ENCODE measurements at places on chromosomes 3 and 15. TPM values are rescaled to one million over a fixed set of nuclear protein-coding genes. Genes with fewer than 3 reads are reported as not detected.

DNA sequence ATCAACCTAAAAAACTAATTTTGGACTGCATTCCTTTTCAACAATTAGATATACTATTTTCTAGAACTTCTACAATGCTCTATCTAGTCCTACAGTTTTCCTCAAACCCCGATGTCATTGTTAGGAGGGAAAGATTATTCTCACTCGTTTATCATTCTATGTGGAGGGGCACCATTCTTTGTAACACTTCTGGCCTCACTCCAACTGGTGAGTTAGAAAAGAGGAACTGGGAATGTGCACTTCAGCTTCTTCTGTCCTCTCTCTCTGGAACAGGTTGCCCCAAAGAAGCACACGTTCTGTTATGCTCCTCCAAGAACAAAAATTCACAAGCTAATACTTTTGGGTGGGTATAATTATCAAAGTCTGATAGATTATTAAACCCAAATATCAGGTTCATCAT is 137.9 kb downstream of the UACA start:
- no peaks in the 10 kb centered on the region for H3K4me1 ChIP-seq
- no peak overlapping the region for H3K27ac ChIP-seq
- H3K36me3 ChIP-seq, result peaks cover 1% of the 10 kb centered on the region
- no peak for DNase-seq

DNA sequence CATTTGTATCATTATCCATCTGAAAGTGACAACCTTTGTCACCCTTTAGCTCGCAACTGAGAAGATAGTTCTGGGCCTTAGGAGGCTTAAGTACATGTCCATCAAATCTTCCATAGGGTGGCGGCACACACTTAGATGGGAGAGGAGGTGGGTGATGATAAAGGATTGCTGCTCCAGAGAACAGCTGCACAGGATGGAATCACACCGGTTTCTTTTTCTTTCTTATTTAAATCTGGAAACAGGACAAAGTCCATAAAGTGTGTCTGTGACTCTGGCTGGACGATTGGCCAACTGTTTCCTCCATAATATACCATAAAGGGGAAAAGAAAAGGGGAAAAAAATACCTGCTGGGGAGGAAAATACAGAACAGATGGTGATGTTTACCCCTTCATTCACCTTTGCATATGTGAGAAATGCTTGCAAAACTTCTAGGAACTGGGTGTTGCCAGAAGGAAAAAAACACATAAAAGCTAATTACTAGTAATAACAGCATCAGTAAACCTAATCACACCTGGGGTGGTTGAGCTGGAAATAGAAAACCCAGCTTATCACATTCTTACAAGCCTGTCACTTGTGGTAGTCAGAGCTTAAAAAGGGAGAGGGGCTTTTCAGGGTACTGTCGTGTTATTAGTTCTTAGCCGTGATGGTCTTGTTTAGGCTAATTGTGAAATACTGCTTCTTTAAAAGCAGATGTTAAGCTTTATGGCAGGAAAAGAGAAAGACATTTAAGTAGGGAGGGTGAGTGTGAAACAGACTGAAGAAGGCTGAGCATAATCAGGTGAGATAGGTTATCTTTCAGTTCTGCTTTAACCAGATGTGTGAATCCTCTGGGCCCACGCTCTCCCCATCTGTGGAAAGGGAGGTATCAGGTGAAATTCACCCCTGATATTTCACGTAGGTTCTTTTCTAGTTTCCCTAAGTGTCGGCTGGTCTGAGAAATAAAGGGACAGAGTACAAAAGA is 16.7 kb downstream of the C2CD4A start:
- H3K4me3 ChIP-seq, result no peak overlapping the region
- no peak for DNase-seq
- no peaks in the 10 kb centered on the region for H3K4me1 ChIP-seq
- peaks cover 2% of the 10 kb centered on the region for H3K27me3 ChIP-seq

The CLDN11 gene
- total RNA-seq, result 0.19 TPM

DNA sequence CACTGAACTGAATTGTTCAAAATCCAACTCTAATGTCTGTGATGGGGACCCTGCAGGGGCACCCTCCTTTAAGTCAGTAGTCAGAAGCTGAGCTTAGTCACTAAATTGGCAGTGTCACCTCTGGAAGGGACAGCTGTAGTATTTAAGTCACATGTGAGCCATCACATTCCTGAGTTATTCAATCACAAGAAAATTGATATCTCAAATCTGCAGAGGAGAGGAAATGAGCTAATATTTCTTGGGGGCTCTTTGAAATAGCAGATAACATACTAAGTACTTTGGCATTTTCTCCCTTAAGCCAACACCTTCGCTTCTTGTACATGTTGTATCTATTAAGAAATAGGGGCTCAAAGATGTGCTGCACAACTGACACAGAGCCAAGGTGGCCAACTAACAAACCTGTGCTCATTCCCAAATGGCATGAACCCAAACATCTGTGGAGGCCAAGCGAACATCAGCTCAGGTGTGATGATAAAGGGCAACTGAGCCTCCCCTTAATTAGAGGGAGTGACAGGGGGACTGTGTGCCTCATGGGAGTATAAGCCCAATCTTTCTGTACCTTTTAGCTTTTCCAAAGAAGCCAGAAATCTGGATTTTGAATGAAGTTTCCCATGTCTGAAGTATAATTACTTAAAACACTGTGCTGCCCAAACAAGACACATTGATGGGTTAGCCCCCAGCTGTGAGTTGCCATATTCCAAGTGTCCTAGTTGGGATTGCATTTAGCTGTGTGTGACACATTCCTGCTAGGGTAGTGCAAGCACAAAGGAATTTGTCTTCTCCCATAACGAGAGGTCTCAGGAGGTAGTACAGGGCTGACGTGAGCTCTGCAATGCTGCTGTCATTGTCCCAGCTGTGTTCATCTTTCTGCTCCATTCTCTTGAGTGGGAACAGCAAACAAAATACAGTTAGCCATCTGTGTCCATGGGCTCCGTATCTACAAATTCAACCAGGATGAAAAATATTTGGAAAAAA is 63.3 kb downstream of the ABHD5 start:
- H3K4me3 ChIP-seq, result no peak overlapping the region
- no peaks in the 10 kb centered on the region for H3K27me3 ChIP-seq
- peak overlapping the region; percentile 21 for H3K27ac ChIP-seq
- no peaks in the 10 kb centered on the region for H3K36me3 ChIP-seq
- DNase-seq, result no peak

GRCh38 chr3:69087030-69087791 is 2.5 kb downstream of the ARL6IP5 start:
- no peaks in the 10 kb centered on the region for H3K36me3 ChIP-seq
- no peaks in the 10 kb centered on the region for H3K27me3 ChIP-seq
- peaks cover 68% of the 10 kb centered on the region for H3K4me1 ChIP-seq
- peak overlapping the region; percentile 97 for H3K4me3 ChIP-seq

GRCh38 chr3:129001101-129001805 is at the start of gene EFCC1:
Gene EFCC1 (plus strand): TSS chr3:129001304. CDS start chr3:129001629, 325 bp downstream.
- no peak within 1 kb of the TSS for H3K27ac ChIP-seq
- peaks cover 8% of the 10 kb centered on the region for H3K27me3 ChIP-seq
- peaks cover 61% of the 10 kb centered on the region for H3K4me1 ChIP-seq
- DNase-seq, result peak; percentile 64
- H3K36me3 ChIP-seq, result no peaks in the 10 kb centered on the region
